ENCODE measurements at places on chromosomes 13 and 19.

GRCh38 chr19:12933287-12934072 lies at the start of gene FARSA:
Gene FARSA, minus strand, starts transcription at chr19:12933711. Its CDS starts 15 bp downstream, at chr19:12933696.
- DNase-seq, result peak; percentile 73

GRCh38 chr13:97043302-97043701 lies 49.0 kb upstream of the OXGR1 start:
- DNase-seq, result no peak

- DNase-seq, result no peak
Measured at GRCh38 chr19:35909684-35910035, 1.6 kb upstream of the TYROBP start.

DNA sequence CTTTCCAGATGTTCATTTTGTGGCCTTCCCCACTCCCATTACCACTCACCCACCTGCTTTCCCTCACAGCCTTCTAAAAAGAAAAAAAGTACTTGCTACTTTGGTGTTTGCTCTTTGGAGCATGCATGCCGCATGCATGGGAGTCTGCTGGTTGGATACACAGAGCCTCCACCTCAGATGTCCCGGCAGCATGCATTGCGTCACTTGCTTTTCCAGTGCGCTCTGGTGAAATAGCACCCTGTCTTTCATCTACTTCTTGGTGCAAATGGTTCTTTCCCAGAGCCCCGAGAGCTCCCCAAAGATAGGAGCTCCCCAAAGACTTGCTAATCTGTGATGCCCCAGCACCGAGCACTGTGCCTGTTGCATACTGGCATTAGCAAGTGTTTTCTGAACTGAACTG lies 333.2 kb upstream of the ZNF507 start:
- no peak for DNase-seq

DNA sequence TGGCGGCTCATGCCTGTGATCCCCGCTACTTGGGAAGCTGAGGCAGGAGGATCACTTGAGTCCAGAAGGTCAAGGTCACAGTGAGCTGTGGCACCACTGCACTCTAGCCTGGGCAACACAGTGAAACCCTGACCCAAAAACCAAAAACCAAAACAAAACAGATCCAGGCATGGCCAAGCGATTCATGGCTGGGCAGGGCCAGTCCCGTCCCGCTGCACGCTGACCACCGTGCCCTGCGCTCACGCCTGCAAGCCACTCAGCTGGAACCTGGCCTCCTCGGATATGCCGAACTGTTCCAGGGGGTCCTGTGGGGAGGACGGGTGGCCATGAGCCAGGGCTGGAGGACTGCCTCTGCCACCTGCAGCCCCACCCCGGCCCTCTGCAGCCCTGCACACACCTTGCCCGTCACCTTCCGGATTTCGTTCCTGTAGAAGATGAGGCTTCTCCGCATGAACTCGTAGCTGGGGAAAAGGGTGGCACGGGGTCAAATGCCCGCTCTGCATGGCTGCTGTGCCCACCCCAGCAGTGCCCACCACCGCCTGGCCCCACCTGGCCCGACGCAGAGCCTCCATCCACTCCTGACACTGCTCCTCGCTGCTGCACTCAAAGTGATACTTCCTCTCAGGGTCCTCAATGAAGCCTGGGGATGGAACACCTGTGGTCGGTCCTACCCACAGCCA lies 2.4 kb downstream of the PLEKHJ1 start:
- no peak for DNase-seq

GRCh38 chr13:50376895-50377575 lies 361.8 kb downstream of the KCNRG start:
- no peak for DNase-seq

- no peak for DNase-seq
Measured at GRCh38 chr13:76148926-76149325, 512.8 kb downstream of the LMO7 start.

DNA sequence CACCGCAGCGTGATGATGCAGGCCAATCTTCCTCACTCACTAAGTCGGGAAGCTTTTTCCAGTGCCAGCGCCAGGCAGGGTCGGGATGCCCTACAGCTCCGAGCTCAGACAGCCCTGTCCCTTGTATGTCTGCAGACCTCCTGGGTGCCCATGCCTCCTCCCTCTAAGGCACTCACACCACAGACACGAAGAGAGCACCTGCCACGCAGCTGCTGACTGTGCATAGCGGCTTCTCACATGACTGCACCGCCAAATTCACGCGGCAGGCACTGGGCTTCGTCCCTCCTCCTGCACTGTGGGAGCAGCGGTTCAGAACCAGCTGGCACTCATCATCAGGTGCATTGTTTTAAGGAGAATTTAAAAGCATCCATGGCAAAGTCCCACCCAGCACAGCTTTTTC lies 88.1 kb downstream of the SLC7A1 start:
- DNase-seq, result no peak
